IgD-negative memory B cell (primary cell): ENCODE measurements at places on chromosomes 16 and 17. TPM values are rescaled to one million over a fixed set of nuclear protein-coding genes. Genes with fewer than 3 reads are reported as not detected.

Gene EME1
- not detected for polyA plus RNA-seq

Gene HES7
- not detected for polyA plus RNA-seq

Gene PLCD3
- not detected for polyA plus RNA-seq

Gene MT4
- polyA plus RNA-seq = not detected

Gene RNF213
- polyA plus RNA-seq = 26.2 TPM

Gene TBC1D3L
- 3.1 TPM for polyA plus RNA-seq

Gene SECTM1
- polyA plus RNA-seq = 0.83 TPM

Gene AGRP
- not detected for polyA plus RNA-seq

Gene FBXO39
- not detected for polyA plus RNA-seq

Gene RAB40C
- polyA plus RNA-seq = 14.7 TPM

Gene STX1B
- 0.18 TPM for polyA plus RNA-seq

Gene TNFAIP1
- polyA plus RNA-seq = 11.1 TPM

Gene CACNA1G
- not detected for polyA plus RNA-seq
